Inflammatory macrophage treated with lipopolysaccharide for 4 hours (primary cell): ENCODE measurements at places on chromosomes 12 and 14.

DNA sequence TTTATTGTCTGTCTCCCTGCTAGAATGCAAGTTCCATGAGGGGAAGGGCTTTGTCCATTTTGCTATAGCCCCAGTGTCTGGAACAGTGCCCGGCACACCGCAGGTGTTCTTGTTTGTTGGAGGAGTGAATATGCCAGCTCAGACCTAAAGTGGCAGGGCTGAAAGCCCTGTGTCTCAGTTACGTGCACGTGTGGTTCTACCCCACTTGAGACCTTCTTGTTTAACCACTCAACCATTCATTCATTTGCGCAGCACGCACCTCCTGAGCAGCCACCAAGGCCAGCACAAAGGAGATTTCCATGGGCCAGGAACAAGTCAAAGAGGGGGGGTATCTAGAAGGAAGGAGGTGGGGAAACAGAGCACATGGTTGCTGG, 338.0 kb upstream of the FKBP4 start:
- no peak for DNase-seq

DNA sequence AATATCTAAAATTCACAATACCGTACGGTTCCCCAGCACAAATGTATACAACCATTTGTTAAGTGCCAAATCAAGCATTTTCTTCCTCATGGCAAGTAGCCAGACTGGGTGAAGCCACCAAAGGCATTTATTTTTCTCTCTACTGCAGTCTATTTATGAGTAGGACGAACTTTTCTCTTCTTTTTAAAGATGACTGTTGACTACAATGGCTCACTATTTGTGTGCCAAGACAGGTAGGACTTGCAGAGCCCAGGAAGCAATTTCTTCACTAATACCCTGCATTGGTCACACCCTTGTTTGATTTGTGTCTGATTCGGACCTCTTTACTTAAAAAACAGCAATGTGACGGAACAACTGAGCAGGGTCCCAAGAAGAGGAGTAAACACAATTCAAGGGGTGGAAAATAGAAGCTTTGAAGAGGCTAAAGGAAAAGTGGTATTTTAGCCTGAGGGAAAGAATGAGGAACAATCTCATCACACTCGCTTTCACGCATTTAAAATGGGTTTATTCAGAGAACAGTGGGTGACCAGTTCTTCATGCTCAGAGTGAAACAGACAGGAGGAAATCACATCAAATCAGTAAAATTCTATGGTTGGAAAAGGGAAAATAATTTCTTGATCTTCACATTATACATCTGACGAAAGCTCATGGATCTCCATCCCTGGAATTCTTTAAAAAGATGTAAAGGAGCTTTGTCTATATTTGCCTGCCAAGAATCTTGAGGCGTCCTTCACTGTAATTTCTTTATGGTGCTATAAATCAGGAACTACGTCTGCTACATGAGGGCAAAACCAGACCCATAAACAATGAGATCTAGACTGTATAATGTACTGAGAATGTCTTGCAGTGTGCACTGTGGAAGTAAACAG, 183.8 kb downstream of the PPM1H start:
- DNase-seq = no peak

DNA sequence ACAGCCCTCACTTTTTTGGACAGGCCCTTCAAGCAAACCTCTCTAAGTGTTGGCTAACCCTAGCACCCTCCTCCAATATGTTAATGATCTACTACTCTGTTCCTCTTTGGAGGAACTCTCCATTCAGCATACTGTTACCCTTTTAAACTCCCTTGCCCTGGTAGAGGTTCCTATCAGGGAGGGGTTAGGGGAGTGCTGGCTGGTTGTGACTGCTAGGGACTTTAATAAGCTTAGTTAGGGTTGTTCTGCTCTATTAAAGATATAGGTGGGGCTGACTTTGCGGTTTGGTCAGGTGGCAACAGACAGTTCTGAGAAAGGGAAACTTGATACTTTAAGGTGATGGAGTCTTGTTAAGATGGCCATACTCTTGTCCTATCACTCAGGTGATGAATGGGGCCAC, 301.5 kb upstream of the FBXO33 start:
- DNase-seq = no peak

- DNase-seq = no peak
These were observed 10.8 kb downstream of the ERH start for GRCh38 chr14:69387311-69387710.

- no peak for DNase-seq
These were observed 64.1 kb downstream of the PPM1A start for GRCh38 chr14:60313093-60313492.

- peak; percentile 59 for DNase-seq
These were observed 38.8 kb downstream of the TESC start for GRCh38 chr12:117060246-117060928.

GRCh38 chr12:2385529-2385928, 332.7 kb downstream of the CACNA1C start:
- no peak for DNase-seq

GRCh38 chr12:24109381-24110039, 160.0 kb upstream of the SOX5 start:
- DNase-seq = peak; percentile 43

GRCh38 chr14:88975043-88975830, 150.8 kb downstream of the TTC8 start:
- DNase-seq = no peak

DNA sequence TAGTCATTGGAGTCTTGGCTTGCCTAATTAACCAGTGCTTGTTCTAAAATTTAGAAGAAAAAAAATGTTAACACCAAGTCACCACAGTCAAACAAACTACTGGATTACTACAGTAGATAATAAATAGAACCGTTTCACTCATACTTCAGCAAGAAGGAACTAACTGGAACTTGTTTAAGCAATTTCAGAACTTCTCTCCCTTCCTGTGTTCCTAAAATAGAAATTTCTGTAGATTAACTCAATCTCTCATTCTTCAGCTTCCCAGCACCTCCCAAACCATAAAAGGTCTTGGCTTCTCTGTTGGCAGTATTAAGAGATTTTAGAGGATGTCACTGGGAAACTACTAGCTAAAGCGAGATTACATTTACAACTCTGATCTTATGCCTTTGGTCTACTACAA, 18.6 kb downstream of the GNS start:
- DNase-seq = peak; percentile 67

DNA sequence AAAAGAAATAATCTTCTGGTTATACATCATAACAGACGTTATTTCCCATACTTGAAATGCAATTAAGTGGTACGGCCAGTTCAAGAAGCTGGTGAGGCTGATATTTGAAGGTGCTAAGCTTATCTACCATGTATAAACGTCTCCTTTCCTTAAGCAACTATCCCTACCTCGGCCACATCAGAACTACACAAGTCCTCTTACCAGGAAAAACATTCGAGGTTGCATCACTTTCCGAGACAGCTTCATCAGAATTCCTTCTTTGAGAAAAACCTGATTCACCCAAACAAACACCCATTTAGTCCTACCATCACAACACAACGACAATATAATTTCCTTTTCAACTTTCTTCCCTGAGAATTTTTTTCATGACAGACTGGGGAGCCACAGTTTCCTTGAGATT, 33.9 kb upstream of the NR2C1 start:
- DNase-seq = no peak

GRCh38 chr14:67526676-67527459, 6.2 kb upstream of the PLEKHH1 start:
- DNase-seq = peak; percentile 43

DNA sequence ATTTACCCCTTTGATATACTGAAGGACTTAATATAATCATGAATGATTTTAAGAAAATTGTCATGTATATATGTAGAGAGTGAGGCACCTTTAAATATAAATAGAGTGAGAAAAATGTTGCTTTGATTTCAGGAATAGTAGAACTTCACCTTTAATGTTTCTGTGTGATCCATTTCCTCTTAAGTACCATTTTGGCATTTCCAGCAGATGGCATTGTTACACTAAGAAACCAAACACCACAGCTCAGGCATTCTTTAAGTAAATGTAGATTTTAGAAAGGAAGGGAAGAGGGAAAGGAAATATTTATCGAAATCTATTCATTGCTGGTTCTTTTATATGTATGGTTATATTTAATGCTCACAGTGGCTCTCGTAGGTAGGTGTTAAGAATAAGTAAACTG, 556.7 kb upstream of the FBXO33 start:
- DNase-seq = no peak

- peak; percentile 21 for DNase-seq
These were observed 25.6 kb upstream of the KRAS start for GRCh38 chr12:25276199-25276937.

DNA sequence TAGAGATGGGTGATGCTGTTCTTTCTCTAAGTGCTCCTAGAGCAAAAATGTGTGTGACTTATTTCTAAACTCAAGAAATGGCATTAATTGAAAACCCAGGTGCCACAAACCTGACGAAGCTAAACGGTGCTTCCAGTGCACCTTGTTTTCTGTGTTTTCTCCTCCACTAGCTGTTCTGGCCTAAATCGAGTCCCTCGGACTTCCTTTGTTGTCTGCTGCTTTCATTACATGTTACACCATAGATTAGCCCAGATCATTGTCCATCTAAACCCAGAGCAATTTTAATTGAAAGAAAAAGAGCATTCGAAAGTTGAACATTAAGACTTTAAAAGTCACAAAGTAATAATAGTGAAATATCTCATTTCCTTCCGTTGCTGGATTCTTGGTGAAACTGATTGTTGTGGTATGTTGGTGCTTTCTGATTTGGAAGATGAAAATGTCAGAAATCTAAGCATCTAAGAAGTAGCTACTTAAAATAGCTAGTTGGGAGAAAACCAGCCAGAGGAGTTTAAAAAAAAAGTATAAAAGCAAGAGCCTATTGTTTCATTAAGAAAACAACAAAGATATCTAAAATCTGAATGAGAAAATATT, 219.6 kb upstream of the G2E3 start:
- no peak for DNase-seq

- no peak for DNase-seq
These were observed 10.5 kb upstream of the LRIG3 start for GRCh38 chr12:58930770-58931324.

DNA sequence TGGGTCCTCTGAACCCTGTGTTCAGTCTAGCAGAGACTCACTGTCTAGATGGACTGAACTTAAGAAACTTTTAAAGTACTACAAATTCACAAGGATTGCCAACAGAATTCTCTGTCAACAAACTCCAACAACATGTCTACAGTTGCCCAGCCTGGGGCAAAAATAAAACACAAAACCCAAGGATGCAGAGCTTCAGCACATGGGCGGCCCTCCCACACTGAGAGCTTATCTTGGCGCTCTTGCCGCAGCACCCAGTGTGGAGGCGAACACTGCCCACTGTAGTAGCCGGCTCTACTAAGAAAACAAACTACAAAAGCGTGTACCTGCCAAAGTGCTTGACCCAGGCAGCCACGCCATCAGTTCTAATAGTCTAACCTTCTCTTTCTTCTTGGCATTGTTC, 66.7 kb downstream of the PTPN21 start:
- DNase-seq = no peak

- DNase-seq = no peak
These were observed 94.1 kb downstream of the EML5 start for GRCh38 chr14:88698651-88699050.

DNA sequence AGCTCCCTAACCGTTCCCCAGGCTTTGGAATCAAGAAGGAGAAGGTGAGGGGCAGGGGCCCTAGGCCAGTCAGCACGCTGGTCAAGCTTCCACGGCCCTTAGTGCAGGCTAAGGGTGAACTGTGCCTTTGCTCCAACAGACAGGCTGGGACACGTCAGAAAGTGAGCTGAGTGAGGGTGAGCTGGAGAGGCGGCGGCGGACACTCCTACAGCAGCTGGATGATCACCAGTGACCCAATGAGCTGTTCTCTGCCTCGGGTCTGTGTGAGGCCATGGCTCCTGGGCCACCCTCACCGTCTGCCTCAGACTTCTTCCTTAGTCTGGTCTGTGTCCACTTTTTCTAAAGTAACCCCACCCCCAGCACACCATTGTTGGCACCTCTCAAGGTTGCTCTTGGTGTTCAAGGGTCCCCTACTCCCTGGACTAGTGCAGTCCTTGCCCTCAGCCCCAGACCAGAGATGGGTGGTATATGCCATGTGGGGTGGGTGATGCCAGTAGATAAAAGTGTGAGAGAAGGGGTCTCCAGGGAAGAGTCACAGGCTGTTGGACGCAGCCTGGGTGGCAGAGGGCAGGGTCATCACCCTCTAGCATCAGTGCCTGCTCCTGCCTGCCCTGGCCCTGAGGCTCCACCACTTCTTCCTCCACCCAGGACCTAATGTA, 20.7 kb downstream of the PRPF40B start:
- no peak for DNase-seq

GRCh38 chr12:3205742-3206519, 128.8 kb downstream of the TSPAN9 start:
- DNase-seq = peak; percentile 16

DNA sequence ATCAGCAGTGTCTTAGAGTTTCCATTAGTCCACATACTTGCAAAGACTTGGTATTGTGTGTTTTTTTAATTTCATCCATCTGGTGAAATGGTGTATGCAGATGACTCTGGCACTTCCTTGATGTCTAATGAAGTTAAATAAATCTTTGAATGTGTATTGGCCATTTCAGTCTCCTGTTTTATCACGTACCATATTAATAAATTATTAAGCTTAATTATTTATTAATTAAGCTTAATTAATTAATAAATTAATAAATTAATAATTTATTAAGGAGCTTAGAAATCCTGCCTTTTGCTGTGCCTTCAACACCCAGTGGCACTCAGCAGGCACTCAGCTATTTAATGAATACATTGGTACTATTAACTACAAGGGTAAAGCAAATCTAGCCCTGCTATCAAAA, 18.2 kb downstream of the PDZRN4 start:
- no peak for DNase-seq

DNA sequence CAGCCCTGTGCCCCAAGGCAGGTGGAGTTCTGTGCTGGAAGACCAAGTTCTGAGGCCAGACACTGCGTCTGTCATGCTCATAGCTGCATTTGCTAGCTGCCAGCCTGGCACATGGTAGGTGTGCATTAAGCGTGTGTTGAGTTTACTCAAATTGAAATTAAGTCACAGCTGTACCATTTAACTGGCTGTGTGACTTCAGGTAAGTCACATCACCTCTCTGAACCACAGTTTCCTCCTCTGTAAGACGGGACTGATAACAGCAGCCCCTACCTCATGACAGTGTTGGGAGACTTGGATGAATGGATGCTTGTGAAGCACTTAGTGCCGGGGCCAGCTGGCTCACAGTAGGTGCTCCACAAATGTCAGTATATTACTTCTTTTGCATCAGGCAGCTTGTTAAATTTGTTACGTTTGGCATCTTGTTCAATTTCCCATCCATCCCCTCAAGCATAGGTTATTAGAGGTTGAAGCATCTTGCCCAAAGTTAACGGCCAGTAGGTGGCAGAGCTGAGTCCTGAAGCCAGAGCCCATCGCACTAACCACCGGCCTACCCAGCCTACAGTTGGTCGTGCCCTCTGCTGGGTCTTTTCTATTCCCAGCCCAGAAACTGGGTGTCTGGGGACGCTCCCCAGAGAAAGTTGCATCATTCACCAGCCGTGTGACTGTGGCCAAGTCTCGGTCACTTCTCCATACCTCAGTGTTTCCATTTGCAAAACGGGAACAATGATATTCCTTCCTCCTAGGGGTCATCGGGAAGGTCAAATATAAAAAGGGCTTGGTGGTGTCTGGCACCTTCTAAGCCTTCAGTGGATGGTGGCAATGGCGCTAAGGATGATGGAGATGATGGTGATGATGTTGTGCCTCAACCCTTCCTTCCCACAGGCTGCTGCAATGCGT, 4.5 kb downstream of the DAO start:
- DNase-seq = peak; percentile 93

- DNase-seq = no peak
These were observed 273.4 kb downstream of the FOXN3 start for GRCh38 chr14:89143595-89143994.
